NCI-H187 (cell line): ENCODE measurements at places on chromosomes 13 and 19.

GRCh38 chr19:48444129-48444935, 1.5 kb upstream of the GRWD1 start:
- DNase-seq: no peak

GRCh38 chr19:42254089-42254849, 659 bp downstream of the ERF start:
- DNase-seq: no peak

DNA sequence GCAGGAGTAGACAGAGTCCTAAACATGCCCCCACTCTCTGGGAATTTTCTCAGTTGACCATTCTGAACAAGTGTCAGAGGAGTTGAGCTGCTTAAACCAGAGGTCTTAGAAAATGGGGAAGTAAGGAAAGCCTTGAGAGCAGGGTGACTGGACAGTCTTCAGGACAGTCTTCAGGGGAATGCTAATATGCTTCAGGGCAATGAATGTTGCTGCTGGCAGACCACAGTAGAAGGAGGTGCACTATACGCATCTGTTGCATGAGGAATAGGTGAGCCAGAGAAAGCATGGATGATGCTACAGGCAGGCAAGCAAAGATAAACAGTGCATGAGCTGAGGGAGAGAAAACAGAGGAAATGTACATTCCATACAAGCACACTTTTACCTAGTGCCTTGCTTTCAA, 196.6 kb upstream of the GPR12 start:
- DNase-seq: no peak

DNA sequence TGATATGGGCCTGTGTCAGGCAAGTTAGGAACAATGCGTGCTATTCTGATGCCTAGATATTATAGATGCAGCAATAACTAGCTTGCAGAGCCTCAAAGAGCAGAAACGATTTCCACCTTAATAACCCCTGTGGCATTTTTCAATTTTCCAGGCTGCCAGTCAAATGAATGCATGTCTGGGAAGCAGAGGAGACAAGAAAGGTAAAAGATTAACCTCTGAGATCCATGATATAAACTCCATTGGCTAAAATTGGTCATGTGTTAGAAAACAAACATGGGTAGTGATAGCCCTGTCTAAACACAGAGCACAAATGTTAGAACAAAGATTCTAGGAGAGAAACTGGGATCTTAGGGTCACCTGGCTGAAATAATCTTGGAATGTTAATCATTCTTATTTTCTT, 811.1 kb downstream of the DIAPH3 start:
- DNase-seq: no peak

- DNase-seq: no peak
Measured at GRCh38 chr13:94462670-94463069, 16.8 kb downstream of the DCT start.

GRCh38 chr19:50214699-50215543, 11.5 kb downstream of the MYH14 start:
- no peak for DNase-seq

- no peak for DNase-seq
Measured at GRCh38 chr19:47145639-47146486, 15.2 kb downstream of the SAE1 start.

GRCh38 chr13:94322925-94323763, 156.3 kb downstream of the DCT start:
- DNase-seq: no peak

GRCh38 chr19:30722761-30723160, 350.6 kb downstream of the ZNF536 start:
- DNase-seq: no peak

GRCh38 chr19:29712744-29713516, 2.1 kb downstream of the C19orf12 start:
- DNase-seq: no peak

GRCh38 chr19:49432141-49433073, 7.2 kb downstream of the GFY start:
- no peak for DNase-seq

DNA sequence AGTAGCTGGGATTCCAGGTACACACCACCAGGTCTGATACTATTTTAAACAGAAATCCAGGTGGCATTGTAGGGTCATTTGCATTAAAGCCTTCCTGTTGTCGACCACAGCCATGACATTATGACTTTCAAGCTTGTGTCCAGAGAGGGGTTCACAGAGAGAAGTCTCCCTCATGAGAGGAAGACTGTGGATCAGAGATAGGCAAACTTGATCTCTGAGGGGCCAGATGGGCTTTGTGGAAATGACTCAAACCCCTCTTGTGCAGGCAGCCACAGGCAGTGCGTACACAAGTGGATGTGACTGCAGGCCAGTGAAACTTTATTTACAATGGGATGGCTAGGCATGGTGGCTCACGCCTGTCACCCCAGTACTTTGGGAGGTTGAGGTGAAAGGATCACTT, 27.8 kb upstream of the F2RL3 start:
- DNase-seq: no peak

GRCh38 chr13:46759846-46760245, 37.1 kb downstream of the ESD start:
- DNase-seq: no peak

DNA sequence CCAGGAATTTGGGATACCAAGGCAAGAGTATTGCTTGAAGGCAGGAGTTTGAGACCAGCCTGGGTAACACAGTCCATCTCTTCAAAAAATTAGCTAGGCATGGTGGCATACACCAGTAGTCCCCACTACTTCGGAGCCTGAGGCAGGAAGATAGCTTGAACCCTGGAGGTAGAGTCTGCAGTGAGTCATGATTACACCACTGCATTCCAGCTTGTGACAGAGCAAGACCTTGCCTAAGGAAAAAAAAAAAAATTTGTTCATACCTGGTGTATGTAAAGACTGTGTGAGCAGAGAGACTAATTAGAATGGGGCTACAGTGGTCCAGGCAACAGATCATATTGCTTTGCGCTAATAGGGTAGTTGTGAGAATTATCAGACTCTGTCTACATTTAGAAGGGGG, 778.3 kb upstream of the PCDH20 start:
- DNase-seq: no peak

DNA sequence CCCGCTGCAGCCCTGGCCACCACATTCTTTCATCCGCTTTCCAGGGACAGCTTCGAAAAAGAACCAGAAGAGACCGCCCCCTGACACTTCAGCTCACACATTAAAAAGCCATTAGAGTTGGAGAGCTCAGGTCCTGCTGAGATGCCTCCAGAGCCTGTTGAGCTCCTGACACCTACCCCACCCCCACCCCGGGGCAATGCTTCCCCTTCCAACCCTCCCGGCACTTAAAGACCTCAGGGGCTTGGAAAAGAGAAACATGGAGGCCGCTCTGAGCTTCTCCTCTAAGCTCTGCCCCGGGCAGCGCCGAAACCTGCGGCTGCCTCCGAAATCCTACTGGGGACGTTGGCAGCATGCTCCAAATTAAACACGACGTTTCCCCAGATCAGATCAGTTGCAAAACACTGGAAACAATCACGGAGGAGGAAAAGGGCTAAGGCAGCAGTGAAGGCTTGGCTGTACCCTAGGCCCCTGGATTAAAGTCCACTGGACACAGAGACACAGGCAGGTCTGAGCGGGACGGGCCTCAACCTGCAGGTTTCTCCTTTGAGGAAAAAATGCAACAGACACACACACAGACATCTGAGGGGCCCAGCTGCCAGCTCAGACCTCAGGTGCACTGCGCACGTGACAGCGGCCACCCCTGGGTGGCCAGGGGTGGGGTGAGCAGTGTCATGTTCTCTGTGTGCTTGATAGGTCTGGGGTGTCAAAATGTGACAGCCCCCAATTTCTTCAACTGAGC, 9.6 kb downstream of the SH3GL1 start:
- DNase-seq: no peak

- DNase-seq: no peak
Measured at GRCh38 chr13:111184458-111185401, 69.6 kb downstream of the ARHGEF7 start.

DNA sequence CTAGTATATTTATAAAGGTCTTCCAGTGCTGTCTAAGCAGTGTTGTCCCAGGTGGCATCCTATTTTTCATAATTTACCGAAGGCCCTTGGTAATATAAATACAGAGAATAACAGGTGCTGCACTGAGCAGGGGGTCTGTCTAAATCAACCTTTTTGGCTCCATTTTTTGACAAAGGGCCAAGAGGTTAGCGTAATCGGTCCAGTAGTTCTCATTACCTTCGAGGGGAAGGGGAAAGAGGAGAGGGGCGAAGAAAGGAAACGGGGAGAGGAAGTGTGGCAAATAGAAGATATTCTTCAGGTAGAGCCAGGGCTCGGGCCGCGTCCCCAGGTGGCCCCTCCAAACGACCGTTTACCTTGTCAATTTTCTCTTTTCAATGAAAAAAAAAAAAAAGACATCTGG, 749 bp upstream of the PAN3 start:
- DNase-seq: no peak
